ENCODE measurements at places on chromosomes 3 and 15.

DNA sequence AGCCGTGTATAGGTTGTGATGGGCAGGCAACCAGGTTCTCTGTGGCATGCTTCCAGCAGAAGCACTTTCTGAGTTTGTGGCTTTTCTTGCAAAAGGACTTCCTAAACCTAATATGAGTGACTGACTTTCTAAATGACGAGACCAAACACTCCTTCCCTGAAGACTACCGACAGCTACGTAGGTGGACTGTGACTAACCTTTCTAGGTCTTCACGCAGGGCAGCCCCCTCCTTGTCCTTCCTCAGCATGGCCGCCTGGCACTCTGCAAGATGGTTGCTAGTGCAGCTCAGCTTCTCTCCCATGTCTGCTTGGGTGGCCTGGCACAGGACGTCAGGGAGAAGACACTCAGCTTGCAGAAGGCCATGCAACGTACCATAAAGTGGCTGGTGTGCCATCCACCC is 20.9 kb downstream of the CXCR6 start:
- DNase-seq = no peak

- DNase-seq = no peak
Measured at GRCh38 chr3:14570089-14570488, 29.9 kb upstream of the GRIP2 start.

DNA sequence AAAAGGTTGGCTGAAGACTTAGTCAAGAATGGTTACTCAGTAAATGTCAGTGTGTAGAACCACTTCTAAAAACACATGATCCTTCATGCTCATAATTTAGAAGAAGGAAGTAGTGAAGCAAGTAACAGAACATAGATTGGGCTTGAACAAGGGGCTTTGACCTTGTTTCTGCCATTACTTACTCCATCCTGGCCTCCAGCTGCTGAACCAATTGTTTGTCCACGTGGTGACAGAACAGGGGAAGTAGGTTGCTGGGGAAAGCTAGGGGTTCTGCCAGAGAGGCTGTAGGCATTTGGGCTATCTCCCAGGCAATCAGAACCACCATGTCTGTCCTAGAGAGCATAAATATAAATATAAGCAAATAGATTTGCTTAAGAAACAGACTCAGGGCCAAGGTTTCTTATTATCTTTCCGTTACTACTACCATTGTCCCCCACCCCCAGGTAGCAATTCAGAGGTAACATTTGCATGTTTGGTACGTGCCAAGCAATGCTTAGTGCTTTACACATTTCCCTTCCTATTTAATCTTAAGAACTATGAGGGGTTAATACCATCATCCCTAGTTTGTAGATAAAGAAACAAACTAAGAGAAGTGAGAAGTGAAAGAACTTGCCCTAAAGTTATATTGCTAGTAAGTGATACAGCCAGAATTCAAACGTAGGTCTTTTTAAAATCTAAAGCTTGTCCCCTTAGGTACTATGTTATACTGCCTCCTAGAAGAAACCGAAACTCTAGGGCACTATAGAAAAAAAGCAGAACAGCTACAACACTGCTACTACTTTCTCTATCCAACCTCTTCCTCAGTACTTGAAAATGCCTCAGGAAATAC is 3.0 kb upstream of the SPG11 start:
- no peak for DNase-seq

- DNase-seq = no peak
Measured at GRCh38 chr15:81899024-81899423, 146.8 kb downstream of the MEX3B start.

GRCh38 chr3:34248352-34248751 is 449.9 kb downstream of the PDCD6IP start:
- DNase-seq = no peak

GRCh38 chr3:120368172-120368571 is 19.0 kb upstream of the LRRC58 start:
- DNase-seq = no peak

GRCh38 chr15:57923306-57923705 is 142.2 kb downstream of the ALDH1A2 start:
- DNase-seq = no peak

- no peak for DNase-seq
Measured at GRCh38 chr3:46299608-46300460, 54.1 kb upstream of the CCR2 start.

- no peak for DNase-seq
Measured at GRCh38 chr3:137264071-137264820, 306.5 kb downstream of the IL20RB start.

GRCh38 chr3:153268564-153269279 is 106.7 kb downstream of the RAP2B start:
- no peak for DNase-seq

- no peak for DNase-seq
Measured at GRCh38 chr15:80775338-80775737, 3.8 kb upstream of the CEMIP start.

- no peak for DNase-seq
Measured at GRCh38 chr3:126837773-126838172, 133.7 kb downstream of the CHCHD6 start.

DNA sequence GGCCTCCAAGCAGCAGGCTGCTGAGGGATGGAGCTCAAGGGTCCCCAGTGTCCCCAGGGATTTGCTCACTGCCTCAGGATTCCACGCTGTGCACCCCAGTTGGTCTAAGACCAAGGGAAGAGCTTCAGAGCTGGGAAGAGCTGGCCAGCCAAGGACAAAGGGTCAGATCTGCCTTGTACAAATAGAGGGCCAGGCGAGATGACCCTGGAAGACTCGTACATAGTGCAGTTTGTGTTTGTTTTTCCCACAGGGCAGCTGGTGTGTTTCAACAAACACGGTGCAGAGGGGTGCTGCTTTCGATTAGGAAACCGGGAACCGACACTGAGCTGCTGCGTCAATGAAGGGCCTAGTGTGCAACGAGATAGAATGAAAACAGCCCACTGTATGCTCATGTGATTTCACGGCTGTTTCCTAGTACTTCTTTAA is 56.1 kb upstream of the TRPM1 start:
- no peak for DNase-seq

DNA sequence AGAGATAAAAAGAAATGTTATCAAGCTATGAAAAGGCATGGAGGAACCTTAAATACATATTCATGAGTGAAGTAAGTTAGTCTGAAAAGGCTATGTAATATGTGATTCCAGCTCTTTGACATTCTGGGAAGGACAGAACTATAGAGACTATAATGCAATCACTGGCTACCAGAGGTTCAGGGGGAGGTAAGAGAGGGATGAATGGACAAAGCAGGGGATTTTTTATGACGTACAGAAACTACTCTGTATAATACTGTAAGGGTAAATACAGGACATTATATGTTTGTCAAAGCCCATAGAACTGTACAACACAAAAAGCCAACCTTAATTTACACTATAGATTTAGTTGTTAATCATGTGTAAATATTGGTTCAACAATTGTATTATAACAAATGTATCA is 46.1 kb downstream of the MCTP2 start:
- no peak for DNase-seq

DNA sequence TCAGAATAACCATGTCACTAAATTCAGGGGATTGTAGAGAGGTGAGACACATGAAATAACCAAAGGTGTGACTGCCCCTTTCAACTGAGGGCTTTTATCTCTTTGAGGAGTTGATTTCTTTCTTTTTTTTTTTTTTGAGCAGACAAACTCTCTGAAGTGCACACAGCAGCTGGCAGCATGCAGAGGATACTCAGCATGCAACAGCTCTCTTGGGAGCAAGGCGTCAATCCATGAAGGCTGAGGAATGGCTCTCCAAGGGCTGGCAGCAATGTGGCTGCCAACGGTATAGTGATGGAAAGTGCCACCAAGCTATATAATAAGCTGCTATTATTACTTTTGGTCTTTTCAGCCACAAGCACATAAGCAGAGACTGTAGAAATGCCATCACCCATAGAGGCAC is 226.7 kb upstream of the FEZF2 start:
- DNase-seq = no peak

DNA sequence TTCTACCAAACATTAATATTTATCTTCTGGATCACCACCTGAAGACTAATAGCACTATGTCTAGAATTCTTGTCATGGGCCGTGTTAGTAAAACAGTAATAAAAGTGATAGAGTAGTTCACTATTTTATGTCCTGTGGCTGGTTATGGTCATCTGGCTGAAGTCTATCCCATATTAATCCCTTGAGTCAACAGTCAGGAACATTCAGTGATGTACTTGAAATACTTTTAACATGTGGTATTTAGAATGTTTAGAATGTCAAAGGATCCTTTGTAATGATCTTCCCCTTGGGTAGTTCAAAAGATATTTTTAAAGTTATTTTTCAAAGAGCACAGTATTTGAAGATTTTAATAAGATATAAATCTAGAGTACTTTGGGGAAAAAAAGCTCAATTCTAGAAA is 117.0 kb downstream of the MBNL1 start:
- peak; percentile 47 for DNase-seq

DNA sequence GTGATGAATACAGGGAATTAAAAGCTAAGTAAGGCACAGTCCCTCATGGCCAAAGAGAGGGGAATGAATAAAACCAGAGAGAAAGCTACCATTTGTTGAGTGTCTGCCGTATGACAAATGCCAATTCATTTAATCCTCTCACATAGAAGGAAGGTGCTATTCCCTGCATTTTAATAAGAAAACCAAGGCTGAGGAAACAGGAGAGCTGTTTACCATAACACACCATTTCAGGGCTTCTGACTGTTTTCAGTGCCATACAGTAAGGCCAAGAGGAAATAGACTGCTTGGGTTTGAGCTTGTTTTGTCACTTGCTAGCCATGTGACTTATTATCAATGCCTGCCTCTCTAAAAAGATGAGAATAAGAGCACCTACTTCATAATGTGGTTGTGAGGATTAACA is 10.1 kb downstream of the BTBD1 start:
- DNase-seq = no peak

- no peak for DNase-seq
Measured at GRCh38 chr15:76065793-76066192, 6.0 kb downstream of the TMEM266 start.

DNA sequence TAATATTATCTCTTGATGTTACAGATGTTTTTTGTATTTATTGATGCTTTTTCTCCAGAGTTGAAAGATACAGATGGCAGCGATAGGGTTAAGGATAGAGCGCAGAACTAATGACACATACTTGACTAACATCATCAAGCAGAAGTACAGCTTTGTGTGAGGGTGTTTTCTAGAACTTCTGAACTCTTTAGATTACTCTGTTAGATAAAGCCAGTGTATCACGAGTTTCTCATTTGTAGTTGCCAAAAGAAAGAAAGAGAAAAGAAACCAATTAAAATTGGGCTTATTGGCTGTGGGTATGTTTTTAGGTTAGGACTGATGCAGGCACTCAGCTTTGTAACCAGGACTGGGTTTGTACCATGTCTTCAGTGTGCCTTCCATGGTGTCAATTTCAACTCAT is 6.6 kb upstream of the GPR171 start:
- no peak for DNase-seq

GRCh38 chr15:70253461-70254156 is 155.9 kb upstream of the TLE3 start:
- DNase-seq = no peak

DNA sequence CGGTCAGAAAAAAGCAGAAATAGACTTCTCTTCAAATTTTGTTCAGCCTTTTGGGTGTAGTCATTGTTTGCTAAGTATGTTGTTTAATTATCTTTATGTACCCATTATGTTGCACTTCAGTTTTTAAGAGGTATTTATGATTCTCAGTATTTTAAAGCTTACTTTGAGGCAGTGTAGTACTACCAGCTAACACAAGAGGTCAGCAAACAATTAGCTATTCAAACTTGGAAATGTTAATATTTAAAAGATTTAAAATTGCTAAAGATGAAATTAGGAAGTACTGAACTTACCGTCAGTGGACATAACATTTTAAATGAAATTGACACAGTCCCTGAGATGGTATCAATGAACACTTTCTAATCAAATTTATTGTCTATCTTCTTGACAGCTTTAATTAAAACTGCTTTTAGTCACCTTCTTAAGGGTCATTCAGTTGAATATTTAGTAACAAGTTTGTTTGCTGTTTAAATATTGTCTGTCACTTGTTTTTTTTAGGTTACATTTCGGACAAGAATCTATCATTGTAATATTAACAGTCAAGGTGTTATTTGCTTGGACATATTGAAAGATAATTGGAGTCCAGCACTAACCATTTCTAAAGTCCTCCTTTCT is 28.1 kb downstream of the NKIRAS1 start:
- DNase-seq = peak; percentile 40

GRCh38 chr15:79896131-79896633 is 632 bp downstream of the MTHFS start:
- no peak for DNase-seq

- DNase-seq = no peak
Measured at GRCh38 chr3:9339761-9340471, 22.9 kb upstream of the THUMPD3 start.

- DNase-seq = no peak
Measured at GRCh38 chr15:54026891-54027290, 48.6 kb downstream of the UNC13C start.

DNA sequence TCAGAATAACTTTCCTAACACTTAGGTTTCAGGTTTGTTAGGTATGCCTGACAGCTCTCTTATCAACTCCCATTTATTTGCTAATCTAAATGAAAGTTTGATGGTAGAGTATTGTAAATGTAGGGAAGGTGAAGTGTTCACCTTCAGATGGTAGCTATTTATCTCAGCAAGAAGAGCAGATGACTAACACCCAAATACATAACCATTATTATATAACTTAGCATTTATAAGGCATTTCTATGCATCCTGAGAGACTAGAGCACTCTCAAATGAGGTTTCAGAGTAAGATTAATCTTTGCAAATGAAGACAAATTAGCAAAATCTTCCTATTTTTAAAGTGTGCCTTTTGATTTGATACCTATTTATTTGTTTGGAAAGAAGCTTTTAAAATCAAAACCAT is 143.8 kb downstream of the IGF1R start:
- DNase-seq = no peak

DNA sequence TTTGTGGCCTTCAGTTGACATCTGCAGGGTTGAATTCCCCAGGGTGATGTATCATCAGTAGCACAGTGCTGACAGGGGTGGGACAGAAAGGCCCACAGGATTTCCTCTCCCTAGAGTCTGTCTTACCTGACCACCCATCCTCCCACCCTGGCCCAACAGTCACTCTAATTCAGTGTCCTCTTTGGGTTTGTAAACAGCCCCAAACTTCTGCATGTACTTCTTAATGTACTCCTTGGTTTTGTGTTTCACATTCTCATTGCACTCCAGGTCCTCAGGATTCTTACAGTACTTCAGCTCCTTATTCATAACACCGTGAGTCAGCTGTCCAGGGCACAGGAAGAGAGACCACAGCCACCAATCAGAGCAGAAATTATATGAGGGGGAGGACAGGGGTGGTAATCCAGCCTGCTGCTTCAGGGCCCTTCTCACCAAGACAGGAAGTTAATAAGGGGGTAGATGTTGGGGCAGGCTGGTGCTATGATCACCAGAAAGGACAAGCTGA is 37.5 kb downstream of the NBEAL2 start:
- DNase-seq = peak; percentile 69

- no peak for DNase-seq
Measured at GRCh38 chr3:59126446-59126845, 76.6 kb upstream of the CFAP20DC start.

DNA sequence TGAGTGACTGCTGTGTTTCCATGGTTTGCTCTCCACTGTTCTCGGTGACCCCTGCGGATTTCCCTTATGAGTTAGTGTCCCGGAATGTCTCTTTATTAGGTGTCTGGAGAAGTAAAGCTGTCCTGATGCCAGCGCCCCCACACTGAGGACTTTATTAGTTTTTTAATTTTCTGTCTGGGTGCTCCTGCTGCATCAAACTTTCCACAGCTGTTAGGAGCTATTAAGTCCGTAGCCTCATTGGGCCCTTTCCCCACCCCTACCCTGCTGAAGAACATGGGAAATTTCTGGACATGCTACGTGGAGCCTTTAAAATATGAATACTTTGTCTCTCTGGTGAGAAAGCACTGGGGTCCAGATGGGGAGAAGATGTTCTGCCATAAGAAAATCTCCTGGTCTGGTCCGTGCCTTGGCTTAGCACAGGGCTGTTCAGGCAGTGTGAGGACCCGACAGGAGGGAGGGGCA is 161.7 kb upstream of the HES1 start:
- peak; percentile 81 for DNase-seq

Data from GM03348 (cell line).